Small intestine (tissue), 16 donors: ENCODE measurements at places on chromosomes 2 and 18.

- no peak for DNase-seq
Observed at GRCh38 chr2:76613330-76613729, 902.6 kb upstream of the GCFC2 start.

GRCh38 chr2:176242276-176242675 is 27.0 kb upstream of the MTX2 start:
- no peak for DNase-seq

DNA sequence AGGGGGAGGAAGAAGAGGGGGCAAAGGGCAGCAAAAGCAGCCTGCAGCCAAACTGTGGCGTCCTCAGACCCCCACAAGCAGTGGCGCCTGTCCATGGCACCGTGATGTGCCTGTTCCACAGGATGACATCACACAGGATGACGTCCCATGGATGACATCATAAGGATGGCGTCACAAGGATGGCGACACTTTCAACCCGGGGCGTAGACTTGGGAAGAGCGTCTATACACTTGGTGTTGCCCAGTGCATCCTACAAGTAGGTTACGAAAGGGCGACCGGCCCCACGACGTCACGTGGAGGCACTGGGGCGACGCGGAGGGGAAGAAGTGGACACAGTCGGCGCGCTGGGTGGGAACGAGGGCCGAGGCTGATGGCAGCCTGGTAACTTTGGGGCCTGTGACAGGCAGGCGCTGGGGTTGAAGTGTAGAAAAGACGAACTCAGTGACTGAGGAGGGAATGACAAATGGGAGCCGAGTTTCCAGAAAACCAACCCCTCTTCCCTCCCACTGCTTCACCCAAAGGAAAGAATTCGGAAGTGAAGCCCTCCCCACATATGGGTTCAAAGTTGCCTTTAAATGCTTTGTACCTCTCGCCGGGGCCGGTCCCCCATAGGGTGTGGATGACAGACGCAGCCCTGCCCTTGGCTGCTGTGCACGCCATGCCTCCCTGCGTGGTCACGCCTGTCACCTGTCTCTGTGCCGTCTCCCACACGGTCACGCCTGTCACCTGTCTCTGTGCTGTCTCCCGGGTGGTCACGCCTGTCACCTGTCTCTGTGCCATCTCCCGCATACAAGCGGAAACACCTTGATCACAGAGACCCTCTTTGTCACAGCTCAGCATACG is 13.4 kb upstream of the KCNG2 start:
- no peak for DNase-seq

GRCh38 chr2:126627643-126628042 is 28.3 kb upstream of the GYPC start:
- no peak for DNase-seq

GRCh38 chr2:203802342-203803052 is 65.1 kb upstream of the CTLA4 start:
- no peak for DNase-seq

GRCh38 chr2:177635696-177636095 is 243.1 kb downstream of the AGPS start:
- DNase-seq: no peak

DNA sequence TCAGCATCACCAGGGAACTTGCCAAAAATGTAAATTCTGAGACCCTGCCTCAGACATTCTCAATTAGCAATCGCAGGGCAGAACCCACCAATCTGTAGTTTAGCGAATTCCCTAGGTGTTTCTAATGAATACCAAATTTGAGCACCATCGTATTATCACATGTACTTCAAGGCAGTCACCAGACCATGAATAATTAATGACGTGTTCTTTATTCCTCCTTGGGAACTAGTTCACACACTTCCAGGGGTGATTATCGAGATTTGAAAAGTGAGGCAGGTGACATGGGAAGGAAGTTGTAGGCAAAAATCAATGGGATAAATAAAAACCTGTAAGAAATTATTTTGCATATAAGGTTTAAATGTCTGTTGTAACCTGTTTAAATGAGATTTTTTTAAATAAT is 102.5 kb upstream of the CRIM1 start:
- DNase-seq: no peak

- peak; percentile 30 for DNase-seq
Observed at GRCh38 chr2:240557101-240557751, 562 bp downstream of the ANKMY1 start.

- no peak for DNase-seq
Observed at GRCh38 chr2:54947646-54948045, 102.6 kb downstream of the RTN4 start.

DNA sequence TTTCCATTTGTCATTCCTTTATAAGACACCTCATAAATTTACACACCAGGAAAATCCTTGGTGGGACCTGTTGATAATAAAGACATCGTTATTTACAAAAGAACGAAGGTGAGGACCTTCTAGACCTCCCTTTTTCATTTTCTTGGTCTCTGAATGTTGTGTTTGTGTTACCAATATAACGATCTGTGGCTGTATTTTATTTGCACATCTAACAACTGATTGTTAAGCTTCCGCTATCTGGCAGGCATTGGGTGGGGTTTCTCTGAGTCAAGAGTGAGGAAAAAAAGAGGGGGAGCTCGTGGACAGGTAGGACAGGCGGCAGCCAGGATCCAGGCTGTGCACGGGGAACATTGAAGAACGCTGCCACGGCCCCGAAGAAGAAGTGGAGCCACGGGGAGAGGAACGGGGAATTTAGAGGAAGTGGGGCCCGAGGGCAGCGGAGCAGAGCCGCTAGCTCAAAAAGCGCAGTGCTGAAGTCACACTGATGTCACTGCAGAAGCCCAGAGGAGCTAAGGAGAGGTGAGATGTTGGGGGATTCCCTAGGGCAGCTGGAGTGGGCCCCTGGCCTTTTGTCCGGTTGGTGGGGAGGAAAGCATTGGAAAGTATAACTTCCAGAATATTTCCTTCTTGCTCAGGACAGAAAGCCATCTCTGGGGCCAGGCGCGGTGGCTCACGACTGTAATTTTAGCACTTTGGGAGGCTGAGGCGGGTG is 20.9 kb upstream of the DNMT3A start:
- DNase-seq: peak; percentile 75

DNA sequence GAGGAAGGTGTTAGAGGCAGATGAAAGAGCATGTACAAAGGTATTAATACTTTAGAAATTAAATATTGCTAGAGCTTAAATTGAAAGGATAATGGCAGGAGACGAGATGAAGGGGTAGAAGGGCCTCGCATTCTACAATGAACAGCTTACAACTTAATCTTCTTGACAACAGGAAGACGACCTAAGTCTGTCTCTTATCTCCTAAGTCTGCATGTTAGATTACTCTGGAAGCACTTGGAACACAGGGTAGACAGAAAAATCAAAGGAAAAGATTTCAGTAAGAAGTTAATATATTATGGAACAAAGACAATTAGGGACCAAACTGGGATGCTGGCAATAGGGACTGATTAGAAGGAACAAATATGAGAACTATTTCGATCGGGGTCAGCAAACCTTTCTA is 34.9 kb downstream of the SMC6 start:
- DNase-seq: no peak

DNA sequence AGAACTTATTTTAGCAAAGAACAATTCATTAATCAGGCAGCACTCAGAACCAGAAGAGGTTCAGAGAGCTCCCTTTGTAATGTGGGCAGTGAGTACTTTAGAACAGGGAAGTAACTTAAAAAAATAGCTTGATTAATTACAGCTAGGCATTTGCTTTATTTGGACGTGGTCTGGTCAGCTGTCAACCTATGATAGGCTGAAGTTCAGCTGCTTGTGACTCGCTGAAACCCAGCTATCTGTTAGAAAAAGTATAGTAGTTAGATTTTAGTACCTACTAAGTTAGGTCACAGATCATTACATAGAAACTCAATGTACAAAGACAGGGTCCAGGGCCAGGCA is 40.0 kb downstream of the PKDCC start:
- DNase-seq: peak; percentile 52

- no peak for DNase-seq
Observed at GRCh38 chr2:120305937-120306490, 39.9 kb upstream of the INHBB start.

GRCh38 chr2:419687-420317 is 131.9 kb upstream of the ALKAL2 start:
- no peak for DNase-seq

- no peak for DNase-seq
Observed at GRCh38 chr18:45687621-45688020, 36.4 kb upstream of the SLC14A1 start.

DNA sequence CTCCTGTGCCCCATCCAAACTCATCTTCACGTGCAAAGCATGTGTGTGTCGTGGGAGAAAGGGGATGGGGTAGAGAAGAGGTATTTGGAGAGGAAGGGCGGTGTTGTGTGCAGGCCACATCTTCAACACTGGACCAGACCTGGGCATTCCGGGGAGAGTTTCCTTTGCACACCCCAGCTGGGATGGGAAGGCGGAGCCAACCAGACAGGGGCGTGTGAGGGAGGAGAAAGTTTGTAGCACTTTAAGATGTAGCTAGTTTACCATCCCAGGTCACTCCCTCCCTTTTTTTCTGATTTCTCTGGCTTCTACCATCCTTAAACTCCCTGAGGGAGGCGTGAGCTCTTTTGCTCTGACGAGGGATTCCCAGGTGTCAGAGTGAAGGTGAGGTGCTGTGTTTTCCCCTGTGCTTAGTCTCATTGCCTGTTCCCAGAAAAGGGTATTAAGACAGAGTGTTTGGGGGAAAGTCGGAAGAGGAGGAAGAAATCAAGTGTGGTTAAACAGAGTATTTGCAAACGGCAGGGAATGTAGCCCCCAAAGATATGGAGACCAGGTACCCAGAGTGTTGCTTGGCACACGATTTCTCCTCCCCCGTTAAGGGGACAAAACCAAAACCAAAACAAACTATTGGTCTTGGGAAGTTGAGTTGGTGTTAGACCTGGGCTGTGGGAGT is 1.6 kb downstream of the SETBP1 start:
- DNase-seq: no peak

GRCh38 chr18:35387152-35387571 is 10.0 kb upstream of the ZNF396 start:
- DNase-seq: peak; percentile 10

DNA sequence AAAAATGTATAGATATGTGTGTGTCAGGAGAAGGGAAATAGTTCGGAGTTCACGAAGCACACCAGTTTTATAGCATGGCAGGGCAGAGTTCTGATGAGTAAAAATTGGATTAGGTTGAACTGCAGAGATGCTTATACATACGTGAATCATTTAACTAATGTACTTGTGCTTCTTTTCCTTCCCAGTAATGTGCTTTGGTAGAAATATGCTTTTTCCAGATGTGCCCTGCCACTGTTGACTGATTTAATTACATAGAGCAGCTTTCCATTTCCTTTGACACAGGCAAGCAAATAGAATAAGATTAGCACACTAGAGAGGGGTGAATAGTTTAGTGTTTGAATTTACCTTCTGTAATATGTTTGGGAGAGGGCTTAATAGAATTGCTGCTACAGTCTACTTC is 28.9 kb upstream of the ARMC9 start:
- no peak for DNase-seq

DNA sequence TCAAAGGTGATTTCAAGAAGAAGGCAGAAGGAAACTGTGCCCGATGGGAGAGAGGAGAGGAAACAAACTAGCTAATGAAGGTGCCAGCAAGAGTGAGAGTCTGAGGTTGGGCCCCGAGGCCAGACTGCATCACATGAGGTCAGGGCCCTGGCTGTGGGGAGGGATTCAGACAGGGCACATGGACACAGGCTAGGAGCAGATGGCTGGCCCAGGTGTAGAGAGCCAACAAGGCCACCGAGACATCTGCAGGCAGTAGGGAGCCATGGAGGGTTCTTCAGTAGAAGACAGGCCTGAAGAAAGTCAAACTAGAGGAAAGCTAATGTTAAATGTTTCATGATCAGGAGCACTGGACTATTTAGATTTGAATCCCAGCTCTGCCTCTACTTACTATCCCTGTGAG is 755.0 kb upstream of the RAB6C start:
- no peak for DNase-seq

GRCh38 chr2:180038997-180039396 is 31.9 kb upstream of the CWC22 start:
- DNase-seq: no peak

DNA sequence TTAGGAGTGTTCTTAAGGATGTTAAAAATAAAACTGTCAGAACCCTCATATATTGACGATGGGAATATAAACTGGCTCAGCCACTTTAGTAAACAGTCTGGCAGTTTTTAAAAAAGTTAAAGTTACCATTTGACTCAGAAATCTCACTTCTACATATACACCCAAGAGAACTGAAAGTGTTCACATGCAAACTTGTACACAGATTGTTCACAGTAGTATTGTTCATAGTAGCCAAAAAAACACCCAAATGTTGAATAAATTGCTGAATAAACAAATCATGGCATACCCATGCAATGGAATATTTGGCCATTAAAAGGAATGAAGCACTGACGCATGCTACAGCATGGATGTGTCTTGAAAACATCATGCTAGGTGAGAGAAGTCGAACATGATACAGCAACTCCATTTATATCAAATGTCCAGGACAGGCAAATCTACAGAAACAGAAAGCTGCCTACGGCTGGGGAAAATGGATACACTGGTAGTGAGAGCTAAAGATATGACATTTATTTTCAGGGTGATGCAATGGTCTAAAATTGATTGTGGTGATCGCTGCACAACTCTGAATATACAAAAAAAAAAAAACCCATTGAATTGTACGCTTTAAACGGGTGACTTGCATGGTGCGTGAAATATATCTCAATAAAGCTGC is 10.1 kb downstream of the RPL31 start:
- DNase-seq: no peak

DNA sequence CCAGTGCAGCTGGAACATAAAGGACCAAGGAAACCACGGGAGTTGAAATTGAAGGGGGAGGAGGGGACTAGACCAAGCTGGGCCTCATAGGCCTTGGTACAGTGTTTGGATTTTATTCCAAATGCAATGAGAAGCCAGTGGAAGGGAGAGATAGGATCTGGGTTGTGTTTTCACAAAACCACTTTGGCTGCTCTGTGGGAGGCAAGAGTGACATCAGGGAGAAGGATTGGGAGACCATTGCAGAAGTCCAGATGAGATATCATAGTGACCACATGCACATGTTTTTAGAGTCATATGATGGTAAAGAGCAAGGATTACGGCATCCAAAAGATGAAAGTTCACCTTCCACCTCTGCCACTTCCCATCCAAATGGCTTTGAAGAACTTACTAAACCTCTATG is 210.2 kb downstream of the PAX3 start:
- no peak for DNase-seq

DNA sequence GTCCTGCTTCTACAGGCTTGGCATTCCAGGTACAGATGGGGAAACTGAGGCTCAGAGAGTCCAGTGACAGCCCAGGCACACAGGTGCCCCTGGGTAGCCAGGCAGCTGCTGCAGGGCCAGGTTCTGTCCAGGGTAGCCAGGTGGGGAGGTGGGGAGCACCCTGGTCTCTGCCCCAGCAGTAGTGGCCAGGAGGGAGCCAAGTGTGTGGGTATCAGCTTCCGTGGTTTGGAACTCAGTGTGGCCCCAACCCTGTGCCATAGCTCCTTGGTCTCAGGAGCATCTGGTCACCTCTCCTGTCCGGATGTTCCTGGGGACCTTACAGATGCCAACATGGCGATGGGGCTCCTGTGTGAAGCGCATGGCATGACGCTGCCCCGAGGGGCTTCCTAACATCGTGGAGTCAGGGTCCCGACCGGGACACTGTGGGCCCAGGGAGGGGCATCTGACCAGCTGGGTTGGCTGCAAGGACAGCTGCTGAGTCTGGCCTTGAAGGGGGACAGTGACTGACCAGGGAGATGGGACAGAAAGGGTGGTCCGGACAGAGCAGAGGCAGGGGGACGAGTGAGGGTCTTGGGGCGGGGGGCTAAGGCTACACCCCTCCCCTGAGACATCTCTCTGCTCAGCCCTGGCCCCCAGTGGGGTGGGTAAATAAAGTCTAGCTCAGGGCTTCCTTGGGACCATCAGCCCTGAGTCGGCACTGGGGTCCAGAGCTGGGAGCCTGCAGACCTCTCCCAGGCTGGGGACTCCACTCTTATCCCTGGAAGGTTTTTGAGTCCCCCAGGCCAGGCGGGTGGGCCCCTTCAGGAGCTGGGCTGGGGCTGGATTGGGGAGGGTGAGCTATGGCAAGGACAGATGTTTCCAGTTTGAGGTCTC is 76.0 kb upstream of the SMAD7 start:
- DNase-seq: no peak
